Activated CD4-positive, alpha-beta memory T cell treated with anti-CD3 and anti-CD28 coated beads, Interleukin-2, amount 10 ng/mL, durations not matched to agents 7 days and 5 days (primary cell): ENCODE measurements at places on chromosomes 11 and 22. TPM values are rescaled to one million over a fixed set of nuclear protein-coding genes. Genes with fewer than 3 reads are reported as not detected.
A peak's percentile ranks its signal among the peaks of the same experiment; 100 is the strongest.

- DNase-seq: no peak
Observed at GRCh38 chr22:43859621-43860020, 2.7 kb downstream of the SULT4A1 start.

IGHMBP2 gene
- 24.9 TPM for total RNA-seq

- DNase-seq: no peak
Observed at GRCh38 chr11:112797092-112797491, 164.1 kb upstream of the NCAM1 start.

FAM180B gene
- total RNA-seq: not detected

- no peak for DNase-seq
Observed at GRCh38 chr22:37210041-37210803, 2.1 kb downstream of the SSTR3 start.

DNA sequence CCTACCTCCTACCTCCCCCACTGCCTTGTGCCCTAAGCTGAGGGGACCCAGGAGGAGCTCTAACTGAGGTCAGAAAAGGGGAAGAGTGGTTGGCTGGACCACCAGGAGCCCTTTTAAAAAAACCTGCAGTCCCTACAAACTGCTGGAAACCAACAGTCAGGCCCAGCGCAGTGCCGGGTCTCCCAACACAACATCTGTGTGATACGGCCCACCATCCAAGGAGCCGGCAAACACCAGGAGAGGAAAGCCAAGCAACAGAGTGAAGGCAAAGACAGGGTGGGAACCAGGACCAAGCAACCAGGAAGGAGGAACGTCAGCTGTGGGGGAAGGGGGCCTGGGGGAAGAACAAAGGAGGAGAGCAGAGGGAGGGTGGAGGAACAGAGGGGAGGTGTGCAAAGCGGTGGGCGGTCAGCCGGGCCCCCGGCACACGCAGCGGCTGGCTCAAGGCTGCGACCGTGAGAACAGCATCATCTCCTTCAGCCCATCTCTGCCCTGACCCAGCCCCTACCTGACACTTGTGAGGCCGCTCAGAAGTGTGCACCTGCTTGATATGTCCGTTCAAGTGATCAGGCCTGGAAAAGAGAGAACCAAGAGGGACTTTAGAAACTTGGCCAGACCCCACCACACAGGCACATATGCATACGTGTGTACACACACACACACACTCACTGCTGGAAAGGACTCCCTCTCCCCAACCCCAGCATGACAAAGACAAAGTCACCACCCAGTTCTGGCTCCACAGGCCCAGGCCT, 3.6 kb downstream of the PATZ1 start:
- no peak for DNase-seq

GRCh38 chr11:35057926-35058668, 80.9 kb upstream of the CD44 start:
- DNase-seq: no peak

PAMR1 gene
- total RNA-seq: not detected

DNA sequence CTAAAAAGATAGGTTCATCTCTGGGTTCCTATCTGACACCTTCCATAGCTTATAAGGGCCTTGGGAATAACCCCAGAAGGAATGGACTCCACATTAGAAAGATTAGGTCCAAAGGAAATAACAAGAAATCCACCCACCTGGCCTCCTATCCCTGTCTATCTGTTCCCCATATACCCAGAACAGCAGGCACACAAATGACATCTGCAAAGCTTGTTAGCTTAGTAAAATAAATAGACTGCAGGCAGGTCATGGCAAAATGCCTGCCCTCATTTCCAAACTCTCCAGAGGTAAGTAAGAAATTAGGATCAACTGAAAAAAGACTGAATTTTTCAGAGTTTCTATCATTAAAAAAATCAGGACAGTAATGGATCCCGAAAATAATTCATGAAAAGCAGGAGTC, 489.5 kb downstream of the DLG2 start:
- DNase-seq: no peak

OR10G6 gene
- not detected for total RNA-seq

DNA sequence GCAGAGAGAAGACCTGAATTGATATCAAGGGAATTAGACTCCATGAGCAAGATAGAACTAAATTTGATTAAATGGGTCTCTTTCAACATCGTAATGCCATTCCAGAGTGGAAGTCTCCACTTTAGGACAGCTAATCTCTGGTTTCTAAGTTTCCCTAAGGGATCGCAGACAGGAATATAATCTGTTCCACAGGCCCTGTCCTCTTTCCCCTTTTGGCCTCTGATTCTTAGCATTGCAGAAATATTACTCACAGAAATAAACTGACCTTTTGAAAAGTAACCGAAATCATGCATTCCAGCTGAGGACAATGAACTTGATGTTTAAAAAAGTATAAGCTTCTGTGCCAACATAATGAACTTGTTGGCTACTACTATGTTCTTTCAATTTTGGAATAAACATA, 227.8 kb downstream of the ETS1 start:
- no peak for DNase-seq

GRCh38 chr11:32870676-32871075, 21.9 kb upstream of the QSER1 start:
- DNase-seq: peak; percentile 24

- no peak for DNase-seq
Observed at GRCh38 chr11:83895516-83895915, 609.3 kb upstream of the CCDC90B start.

ACTN3 gene
- 0.30 TPM for total RNA-seq

DNA sequence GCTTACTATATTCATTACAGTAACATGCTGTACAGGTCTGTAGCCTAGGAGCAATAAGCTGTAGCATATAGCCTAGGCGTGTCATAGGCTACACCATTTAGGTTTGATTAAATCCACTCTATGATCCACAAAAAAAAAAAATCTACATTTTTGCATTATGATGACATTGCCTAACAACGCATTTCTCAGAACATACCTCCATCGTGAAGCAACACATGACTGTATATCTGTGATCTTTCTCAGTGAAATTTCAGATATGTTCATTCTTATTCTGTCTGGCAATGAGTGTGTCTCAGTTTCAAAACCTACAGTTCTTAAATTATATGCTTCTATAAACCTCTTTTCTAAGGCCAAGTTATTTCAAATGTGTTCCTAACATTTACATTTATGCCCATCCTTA, 140.3 kb downstream of the CADM1 start:
- no peak for DNase-seq

DNHD1 gene
- 19.6 TPM for total RNA-seq

ARHGAP8 gene
- 0.78 TPM for total RNA-seq
